Left kidney (tissue), 8 donors: ENCODE measurements at places on chromosomes 2 and 18.

DNA sequence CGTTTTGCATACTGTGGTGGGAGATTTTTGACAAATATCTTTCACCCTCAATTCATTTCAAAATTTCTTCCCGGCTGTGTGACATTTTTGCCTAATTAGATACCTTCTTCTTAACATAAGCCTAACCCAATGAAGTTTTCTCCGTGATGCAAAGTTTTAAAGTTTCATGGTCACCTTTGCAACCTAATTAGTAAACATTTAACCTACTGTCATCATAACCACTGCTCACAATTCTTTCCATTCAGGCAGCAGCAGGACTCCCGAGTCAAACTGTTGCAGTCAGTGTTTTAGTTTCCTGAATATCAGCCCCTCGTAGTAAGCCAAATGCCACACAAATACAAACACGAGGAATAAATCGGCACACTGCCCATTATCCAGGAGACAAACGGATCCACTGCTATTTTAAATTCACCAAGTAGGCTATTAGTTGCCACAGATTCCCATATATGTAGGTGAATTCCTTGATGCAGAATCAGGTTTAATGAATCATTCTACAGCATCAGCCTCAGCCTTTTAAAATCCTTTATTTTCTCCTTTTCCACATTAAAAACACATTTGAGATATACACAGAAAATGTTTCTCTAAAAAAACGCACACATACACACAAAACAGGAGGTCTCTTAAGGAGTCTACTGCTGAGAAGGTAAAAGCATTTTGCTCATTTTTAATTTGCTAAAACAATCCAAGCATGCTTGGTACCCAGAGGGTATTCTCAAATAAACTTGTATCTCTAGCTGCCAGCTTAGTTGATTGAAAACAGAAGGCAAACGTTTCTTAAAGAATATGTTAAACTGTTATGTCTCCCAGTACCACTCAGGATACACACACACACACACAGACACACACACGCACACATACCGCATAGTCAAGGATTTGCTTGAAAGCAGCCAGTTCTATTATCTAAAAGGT lies 106.5 kb upstream of the KCTD1 start:
- DNase-seq = no peak

DNA sequence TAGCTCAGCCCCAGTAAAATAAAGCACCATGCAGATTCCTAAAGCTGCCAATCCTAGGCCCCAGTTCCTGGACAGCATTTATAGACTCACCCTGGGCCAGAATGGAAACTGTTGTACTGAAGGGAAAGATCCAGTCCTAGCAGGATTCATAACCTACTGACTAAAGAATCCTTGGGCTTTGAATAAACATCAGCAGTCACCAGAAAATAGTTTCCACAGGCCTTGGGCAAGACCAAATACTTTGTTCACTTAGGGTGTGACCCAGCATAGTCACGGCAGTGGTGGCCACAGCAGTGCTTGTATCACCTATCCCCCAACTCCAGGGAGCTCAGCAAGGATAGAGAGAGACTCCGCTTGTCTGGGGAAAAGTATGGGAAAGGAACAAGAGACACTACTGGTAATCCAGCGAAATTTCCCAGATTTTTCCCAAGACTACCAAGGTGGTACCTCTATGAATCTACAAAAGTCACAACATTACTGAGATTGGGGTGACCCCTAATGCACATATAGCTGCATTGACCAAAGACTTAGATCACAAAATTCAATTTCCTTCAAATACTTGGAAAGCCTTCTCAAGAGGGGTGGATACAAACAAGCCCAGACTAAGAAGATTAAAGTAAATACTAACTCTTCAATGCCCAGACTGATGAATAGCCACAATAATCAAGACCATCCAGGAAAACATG lies 748.1 kb upstream of the LRATD1 start:
- no peak for DNase-seq

GRCh38 chr2:33321876-33322483 lies 154.5 kb upstream of the RASGRP3 start:
- peak; percentile 18 for DNase-seq

- no peak for DNase-seq
Observed at GRCh38 chr2:132904142-132904842, 234.3 kb upstream of the LYPD1 start.

- no peak for DNase-seq
Observed at GRCh38 chr2:28991460-28991859, 10.4 kb downstream of the TOGARAM2 start.

- DNase-seq = no peak
Observed at GRCh38 chr2:195594248-195594647, 62.8 kb upstream of the SLC39A10 start.

DNA sequence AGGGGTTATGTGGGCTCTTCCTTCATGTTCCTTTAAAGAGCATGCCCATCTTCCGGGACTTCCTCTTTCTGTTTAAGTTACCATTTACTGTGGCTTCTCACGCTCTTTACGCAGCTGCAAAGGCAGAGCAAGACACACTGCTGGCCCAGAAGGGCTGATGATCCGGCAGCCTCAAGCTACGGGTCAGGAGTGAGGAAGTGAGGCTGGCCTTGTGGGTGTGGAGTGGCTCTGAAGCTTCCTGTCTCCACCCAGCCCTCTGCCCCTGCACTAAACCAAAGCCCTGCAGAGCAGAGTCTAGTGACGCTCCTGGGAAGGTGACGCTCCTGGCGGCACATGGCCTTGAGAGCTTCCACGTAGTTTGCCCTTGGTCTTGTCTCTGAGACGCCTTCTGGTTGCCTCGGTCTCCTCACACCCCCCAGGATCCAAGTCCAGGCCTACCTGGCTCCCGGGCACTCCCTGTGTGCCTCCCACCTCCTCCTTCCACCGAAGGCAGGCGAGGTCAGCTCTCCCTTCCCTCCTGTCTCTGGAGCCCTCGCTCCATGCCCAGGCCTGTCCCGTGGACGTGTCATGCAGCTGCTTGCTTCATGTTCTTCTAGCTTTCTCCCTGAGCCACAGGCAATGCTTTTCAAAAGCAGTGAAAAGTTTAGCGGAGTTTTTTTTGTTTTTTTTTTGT lies 50.3 kb downstream of the ARL4C start:
- no peak for DNase-seq

DNA sequence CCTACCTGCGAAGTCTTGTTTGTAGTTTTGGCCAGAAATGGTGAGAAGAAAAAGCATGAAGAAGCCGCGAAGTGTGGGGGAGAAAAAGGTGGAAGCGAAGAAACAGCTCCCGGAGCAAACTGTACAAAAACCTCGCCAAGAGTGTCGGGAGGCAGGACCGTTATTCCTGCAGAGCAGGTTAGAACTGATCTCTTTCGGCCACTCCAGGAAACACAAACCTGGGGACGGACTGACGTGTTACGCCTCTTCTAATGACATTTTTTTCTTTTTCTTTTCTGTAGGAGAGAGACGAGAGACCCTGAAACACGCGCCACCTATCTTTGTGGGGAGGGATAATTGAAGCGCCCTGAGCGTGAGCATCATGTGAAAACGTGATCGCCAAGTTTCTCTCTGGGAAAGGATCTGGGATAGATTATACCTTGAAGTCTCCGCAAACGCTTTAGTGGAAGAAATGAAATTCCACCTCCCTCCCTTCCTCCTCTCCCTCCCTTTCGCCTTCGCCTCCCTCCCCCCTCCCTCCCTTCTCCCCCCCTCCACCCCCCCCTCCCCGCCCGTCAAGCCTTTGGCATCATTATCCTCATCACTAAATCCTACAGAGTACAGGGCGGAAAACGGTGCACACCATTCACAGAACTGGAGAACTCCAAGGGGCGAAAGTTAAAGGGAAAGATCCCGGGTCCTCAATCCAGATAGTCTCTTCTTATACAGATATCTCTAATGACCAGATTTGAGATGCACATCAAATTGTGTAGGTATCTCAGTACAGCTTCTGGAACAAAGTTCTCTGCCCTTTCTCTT lies at the start of gene ZEB2:
ZEB2 (minus strand) TSS at position 186 of the 798 bp plus-strand sequence. CDS start 2,769 bp downstream, outside the sequence.
- no peak for DNase-seq

DNA sequence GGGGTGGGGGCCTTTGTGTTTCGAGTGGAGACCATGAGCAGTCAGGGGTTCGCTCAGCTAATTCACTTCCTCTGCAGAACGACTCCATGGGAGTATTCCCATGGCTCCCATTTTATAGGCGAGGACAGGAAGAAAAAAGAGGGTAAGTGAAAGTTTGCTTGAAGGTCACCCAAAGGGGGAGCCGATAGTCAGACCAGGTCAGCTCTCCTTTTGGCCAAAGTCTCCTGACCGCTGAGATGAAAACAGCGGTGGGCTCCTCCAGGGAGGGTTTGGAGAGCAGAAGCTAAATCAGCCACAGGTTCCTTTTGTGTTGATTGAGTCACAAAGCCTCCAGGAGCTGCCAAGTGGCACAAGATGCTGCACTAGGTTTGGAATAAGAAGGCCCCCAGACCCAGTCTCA lies 34.1 kb upstream of the CTAGE1 start:
- DNase-seq = no peak

GRCh38 chr2:16191431-16192200 lies 251.3 kb downstream of the MYCN start:
- no peak for DNase-seq

GRCh38 chr2:134290358-134290757 lies 36.5 kb downstream of the MGAT5 start:
- DNase-seq = no peak

GRCh38 chr2:146321175-146321574 lies 1523.7 kb upstream of the ACVR2A start:
- DNase-seq = peak; percentile 67

DNA sequence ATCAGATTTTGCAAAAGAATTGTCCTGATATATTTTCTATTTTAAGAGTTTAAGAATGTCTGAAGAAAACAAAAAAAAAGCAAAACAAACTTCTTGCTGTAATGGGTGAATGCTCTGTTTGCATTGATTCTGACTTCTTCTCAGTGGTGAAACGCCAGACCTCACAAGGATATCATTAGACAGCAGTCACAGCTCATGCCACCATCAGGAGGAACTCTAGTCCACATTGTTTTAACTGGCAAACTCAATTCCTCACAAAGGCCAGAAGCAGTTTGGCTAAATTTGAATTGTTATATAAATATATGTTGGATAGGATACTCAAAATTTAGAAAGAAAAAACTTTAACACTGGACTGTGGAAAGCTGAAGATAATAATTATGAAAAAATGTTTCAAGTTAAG lies 89.4 kb downstream of the DOK6 start:
- DNase-seq = no peak

GRCh38 chr2:225319872-225320271 lies 79.6 kb upstream of the NYAP2 start:
- DNase-seq = no peak

DNA sequence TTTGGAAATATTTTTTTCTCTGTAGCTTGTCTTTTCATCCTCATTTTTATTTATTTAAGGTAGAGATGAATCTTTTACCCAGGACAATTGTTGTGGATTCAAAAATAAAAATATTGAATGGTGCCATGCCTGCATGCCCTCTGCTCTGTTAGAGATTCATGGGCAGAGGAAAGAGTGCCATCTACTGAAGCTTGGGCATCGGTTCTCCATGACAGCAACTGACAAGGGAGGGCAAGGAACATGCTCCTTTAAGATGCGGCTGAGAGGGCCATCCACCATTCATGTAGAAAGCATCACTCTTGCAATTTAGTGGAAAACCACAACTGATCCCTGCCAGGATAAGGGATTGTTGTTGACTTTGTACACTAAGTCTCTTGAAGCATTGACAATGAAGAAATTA lies 79.9 kb downstream of the PARD3B start:
- DNase-seq = no peak

GRCh38 chr2:98467082-98467536 lies 22.5 kb downstream of the INPP4A start:
- DNase-seq = no peak

GRCh38 chr2:173858291-173858731 lies 106.9 kb downstream of the SP3 start:
- DNase-seq = peak; percentile 40

DNA sequence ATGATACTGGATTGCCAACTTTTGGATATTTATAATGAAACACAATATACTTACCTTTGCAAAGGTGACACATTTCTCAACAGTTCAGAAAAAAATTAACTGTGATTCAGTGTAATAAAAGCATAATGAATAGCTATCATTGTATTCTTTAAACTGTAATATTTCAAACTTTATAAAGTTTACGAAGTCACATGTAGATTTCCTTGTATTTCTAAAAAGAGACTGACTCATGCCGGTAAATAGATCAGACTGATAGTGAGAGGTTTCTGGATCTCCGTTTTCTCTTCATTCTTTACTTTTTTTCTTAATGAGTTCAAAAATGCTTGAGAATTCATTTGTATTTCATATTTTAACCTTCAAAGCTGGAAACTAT lies 70.1 kb downstream of the EML4 start:
- DNase-seq = no peak

DNA sequence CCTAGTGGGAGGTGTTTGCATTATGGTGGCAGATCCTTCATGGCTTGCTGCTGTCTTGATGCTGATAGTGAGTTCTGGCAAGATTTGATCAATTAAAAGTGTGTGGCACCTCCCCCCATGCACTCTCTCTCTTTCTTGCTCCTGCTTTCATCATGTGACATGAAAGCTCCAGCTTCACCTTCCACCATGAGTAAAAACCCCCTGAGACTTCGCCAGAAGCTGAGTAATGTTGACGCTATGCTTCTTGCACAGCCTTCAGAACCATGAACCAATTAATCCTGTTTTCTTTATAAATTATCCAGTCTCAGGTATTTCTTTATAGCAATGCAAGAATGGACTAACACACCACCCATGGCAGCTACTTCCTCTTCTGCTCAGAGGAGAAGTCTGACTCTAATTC lies 2181.4 kb upstream of the PIK3C3 start:
- DNase-seq = no peak

- no peak for DNase-seq
Observed at GRCh38 chr2:64985447-64985846, 3.8 kb upstream of the SLC1A4 start.

GRCh38 chr2:135740206-135740605 lies 1.4 kb upstream of the UBXN4 start:
- DNase-seq = no peak

DNA sequence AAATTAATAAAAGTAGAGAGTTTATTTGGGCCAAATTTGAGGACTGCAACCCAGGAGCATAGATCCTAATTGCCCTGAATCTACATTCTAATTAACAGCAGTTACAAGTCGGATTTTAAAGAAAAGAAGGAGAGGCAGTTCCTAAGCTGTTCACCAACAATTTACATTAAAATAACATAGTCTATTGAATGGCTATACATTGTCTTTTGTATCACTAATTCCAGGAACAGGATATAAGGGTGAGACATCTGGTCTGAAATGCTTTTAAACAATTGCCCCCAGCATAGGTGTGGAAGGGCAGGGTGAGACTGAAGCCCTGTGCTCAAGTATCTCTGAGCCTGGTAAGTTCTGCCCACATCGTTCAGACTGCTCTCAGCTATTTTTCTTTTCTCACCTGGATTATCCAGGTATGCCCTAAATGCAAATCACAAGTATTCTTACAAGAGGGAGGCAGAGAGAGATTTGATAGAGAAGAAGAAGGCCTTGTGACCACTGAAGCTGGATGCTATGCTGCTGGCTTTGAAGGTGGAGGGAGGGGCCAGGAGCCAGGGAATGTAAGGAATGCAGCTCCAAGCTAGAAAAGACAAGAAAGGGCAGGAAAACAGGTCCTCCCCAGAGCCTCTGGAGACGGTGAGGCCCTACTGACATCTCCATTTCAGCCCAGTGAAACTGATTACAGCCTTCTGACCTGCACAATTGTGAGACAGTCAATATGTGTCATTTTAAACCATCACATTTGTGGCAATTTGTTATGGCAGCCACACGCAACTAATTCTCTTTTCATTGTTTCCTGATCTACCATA lies 189.4 kb upstream of the ARL4C start:
- peak; percentile 47 for DNase-seq
